ENCODE measurements at places on chromosomes 13 and 19.

DNA sequence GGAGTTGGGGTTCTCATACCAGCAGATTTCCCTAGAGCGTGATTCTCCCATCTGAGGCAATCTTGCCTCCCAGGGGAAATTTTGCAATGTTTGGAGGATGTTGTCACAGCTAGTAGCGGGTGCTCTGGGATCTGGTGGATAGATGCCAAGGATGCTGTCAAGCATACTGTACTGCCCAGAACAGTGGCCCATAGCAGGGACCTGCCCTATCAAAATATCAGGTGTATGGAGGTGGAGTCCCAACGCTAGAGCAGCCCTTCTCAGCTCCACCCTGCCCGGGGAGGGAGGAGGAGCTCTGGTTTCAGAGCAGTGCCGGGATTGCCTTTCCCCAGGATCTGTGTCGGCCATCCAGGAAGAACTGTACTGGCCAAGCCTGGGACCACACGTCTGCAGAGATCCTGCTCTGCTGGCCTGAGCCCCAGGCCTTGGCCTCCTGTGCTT is 10.9 kb upstream of the QTRT1 start:
- peak; percentile 38 for DNase-seq

DNA sequence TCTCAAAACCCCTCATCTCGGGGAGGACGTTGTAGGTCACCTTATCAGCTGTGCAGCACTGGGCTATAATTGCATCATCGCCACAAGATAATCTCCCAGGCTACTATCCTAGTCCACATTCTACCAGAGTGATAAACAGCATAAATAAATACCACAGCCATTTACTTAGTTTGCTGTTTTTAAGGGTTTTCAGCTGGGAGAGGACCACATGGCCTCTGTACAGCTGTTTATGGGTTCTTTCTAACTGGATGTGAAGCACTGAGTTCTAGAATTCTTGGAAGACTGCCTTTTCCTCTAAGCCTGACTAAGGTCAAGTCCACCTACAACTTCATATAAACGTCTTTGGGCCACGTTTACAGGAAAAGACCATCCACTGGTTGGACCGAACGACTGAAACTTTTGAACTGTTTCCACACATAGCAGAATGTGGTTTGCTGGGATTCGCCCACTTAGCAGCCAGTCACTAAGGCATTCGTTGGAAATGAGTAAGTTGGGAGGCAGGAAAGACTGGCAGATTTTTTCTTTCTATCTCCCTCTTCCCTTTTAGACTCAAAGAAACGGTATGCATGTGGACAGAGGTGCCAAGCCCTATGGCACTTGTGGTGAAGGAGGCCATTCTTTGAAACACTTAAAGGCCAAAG is 752.5 kb upstream of the SGCG start:
- no peak for DNase-seq

- DNase-seq: no peak
Observed at GRCh38 chr13:59728896-59729545, 434.7 kb downstream of the DIAPH3 start.

- no peak for DNase-seq
Observed at GRCh38 chr13:111259058-111259457, 61.4 kb upstream of the TEX29 start.

GRCh38 chr13:56189978-56190377 is 950.7 kb upstream of the PRR20A start:
- DNase-seq: no peak

DNA sequence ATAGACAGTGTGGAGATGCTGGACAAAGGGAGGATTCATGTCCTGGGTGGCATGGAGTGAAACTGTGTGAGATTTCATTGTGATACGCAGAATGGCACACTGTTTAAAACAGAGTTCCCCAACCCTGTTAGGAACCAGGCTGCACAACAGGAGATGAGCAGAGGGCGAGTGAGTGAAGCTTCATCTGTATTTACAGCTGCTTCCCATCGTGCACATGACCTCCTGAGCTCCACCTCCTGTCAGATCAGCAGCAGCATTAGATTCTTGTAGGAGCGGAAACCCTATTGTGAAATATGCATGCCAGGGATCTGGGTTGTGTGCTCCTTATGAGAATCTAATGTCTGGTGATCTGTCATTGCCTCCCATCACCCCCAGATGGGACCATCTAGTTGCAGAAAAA is 72.5 kb downstream of the RAP2A start:
- DNase-seq: peak; percentile 7

GRCh38 chr13:52891706-52892105 is 43.3 kb upstream of the PCDH8 start:
- DNase-seq: no peak

- DNase-seq: no peak
Observed at GRCh38 chr19:844546-844971, 3.8 kb downstream of the PRTN3 start.

- DNase-seq: peak; percentile 5
Observed at GRCh38 chr19:35673121-35673804, 6.9 kb downstream of the UPK1A start.

GRCh38 chr13:53165261-53165660 is 136.6 kb downstream of the OLFM4 start:
- no peak for DNase-seq

- peak; percentile 71 for DNase-seq
Observed at GRCh38 chr13:45325806-45326205, 15.2 kb downstream of the TPT1 start.

DNA sequence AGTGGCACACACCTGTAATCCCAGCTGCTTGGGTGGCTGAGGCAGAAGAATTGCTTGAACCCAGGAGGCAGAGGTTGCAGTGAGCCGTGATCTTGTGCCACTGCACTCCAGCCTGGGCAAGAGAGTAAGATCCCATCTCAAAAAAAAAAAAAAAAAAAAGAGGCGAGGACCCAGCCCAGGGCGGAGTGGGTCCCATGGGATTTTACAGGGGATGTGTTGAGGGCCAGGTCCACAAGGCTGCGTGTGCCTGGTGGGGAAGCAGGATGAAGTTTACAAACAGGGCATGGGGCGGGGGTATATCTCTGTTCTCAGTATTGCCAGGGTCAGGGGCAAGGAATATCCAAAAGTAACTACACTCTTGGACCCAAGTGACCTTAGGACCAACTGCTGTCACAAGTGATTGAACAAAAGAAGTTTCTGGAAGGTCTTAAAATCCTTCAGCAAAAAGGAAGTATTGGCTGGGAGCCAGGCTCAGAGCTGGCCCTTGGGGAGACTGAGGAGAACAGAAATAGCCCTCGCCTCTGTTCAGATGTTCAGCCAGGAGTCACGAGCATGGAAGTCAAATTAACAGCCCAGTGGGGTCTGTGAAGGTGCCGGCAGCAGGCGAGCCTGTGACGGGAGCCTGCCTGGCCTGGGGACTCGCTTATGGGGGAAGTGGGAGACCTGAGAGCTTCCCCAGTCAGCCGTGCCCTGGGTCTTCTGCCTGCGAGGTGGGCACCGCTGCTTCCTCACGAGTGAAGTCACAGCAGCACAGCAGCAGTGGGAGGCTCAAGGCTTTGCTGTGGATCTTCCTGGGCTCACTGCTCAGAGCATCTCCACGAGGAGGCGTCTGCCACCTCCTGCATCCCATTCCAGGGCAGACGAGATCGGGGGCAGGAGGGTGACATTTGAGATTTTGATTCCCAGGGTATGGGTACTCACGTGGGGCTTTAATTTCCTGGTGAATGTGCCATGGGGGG is 6.4 kb downstream of the MYO9B start:
- no peak for DNase-seq

- DNase-seq: peak; percentile 11
Observed at GRCh38 chr13:93963266-93964145, 516.0 kb downstream of the DCT start.

- DNase-seq: no peak
Observed at GRCh38 chr13:67071918-67072598, 158.1 kb downstream of the PCDH9 start.

- DNase-seq: no peak
Observed at GRCh38 chr19:16456652-16457194, 15.0 kb downstream of the EPS15L1 start.

DNA sequence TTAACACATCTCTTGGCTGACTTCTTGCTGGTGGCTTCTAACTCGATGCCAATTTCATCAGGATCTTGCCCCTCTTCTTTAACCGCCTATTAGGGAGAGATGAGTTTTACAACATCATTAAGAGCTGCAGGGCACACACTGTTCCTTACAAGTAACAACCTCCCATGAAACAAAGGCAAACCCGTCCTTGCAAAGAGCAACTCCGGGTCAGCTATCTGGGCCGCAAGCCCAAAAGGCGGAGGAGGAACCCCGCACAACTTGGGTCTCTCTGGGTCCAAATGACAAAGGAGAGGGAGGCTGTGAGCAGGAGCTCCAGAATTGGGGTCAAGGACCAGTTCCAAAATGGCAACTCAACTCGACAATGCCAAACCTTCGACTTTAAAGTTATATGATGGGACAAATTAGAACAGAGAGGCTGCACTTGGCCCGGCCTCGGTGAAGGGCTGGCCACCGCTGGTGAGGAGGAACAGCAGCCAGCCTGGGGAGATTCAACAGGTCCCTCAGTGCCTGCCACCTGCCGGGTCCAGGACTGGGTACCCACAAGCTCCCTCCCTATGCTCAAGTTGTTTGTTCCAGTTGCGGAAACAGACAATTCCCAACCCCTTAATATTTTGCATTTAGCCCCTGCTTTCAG is 1.1 kb downstream of the SAFB2 start:
- DNase-seq: no peak

GRCh38 chr19:27744926-27745768 is 1467.8 kb downstream of the UQCRFS1 start:
- DNase-seq: no peak

DNA sequence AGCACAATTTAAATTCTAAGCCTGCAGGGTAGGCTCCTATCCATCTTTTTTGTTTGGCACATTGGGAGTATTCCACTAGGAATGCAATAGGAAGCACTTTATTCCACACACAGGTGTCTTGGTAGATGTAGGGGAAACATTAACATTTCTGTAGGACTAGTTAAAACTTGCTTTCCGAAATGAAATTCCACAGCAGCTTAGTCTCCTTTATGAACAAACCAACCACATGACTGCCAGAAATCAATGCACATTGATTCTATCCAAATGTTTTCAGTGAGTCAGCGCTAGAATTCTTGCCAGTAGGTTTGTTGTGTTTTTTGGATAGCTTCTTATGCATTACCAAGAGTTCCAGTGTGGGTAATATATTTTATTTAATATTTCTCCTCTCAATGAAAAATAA is 207.9 kb upstream of the CSNK1A1L start:
- peak; percentile 55 for DNase-seq

- no peak for DNase-seq
Observed at GRCh38 chr19:30513082-30513411, 140.9 kb downstream of the ZNF536 start.

DNA sequence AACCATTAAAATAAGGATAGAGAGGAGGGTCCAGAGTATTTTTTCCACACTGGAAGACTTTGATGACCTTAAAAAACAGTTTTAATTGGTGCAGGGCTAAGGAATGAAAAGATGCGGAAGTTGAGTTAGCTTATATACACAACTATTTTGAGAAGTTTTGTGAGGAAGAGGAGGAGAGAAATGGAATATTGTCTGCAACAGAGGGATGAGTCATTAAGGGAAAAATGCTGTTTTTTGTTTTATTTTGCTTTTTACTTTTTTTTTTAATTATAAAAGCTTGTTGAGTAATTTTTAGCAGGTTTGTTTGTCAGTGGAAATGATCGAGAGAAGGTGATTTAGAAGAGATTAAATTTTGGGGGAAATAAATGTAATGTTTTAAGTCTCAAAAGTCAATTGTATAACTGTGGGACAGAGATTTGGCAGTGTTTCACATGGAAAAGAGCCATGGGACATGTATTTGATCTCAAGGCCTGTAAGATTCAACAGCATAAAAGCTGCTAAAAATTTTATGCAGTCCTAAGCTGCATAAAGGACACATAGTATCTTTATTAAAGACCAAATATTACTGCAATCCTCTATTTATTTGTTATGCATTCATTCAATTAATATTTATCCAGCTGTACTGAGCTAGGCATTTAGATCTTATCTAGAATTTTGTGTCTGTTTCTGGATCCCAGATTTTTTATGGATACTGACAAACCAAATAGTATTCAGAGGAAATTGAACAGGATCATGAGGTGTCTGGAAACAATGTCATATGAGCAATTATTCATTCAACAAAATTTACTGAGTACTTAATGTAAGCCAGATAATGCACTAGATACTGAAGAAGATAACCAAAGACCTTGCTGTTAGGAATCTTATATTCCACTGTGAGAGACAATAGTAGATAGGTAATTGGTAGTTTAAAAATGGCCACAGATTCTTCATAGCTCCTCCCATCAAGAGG is 72.7 kb downstream of the DNAJC15 start:
- DNase-seq: no peak

DNA sequence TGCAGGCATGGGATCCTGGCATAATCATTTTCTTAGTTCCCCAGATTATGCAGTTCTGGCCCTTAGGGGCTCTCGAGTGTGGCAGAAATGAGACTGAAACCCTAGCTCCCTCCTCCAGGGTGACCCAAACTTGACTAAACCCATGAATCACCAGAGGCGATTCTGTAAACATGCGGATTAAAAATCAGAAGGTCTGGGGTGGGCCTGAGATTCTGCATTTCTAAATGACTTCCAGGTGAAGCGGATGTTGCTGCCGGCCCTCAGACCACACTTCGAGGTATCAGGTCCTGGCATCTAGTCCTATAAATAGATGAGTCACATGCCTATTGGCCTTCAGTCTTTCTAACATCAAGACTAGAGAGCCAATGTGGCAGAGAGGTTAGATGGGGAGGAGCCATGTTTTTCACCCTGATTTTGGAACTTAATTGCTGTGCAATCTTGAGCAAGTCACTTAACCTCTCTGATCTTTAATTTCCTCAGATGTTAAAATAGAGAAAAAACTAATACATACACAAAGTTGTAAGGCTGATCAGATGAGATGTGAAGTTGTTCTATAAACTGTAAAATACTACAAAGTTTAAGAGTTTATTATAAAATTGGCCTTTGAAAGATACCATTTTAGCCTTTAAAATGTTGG is 431.2 kb downstream of the FOXO1 start:
- no peak for DNase-seq
